MCF 10A (cell line): ENCODE measurements at places on chromosomes 16 and 17. TPM values are rescaled to one million over a fixed set of nuclear protein-coding genes. Genes with fewer than 3 reads are reported as not detected.

The RPL23 gene
- total RNA-seq, result 1,891 and 2,060 TPM in 2 replicates

The RBL2 gene
- total RNA-seq, result 26.1 and 28.5 TPM in 2 replicates

The SMIM5 gene
- 0.09 TPM in 1 of 2 replicates, not detected in the other for total RNA-seq

The GCGR gene
- total RNA-seq, result not detected in 2 replicates

The POLR2A gene
- total RNA-seq, result 89.6 and 107 TPM in 2 replicates

- DNase-seq, result no peak
Measured at GRCh38 chr16:81752876-81753227, 26.2 kb upstream of the PLCG2 start.
